ENCODE measurements at places on chromosomes 12 and 14. TPM values are rescaled to one million over a fixed set of nuclear protein-coding genes. Genes with fewer than 3 reads are reported as not detected.

The GSKIP gene
- total RNA-seq, result 25.1 TPM

The GLT1D1 gene
- 2.2 TPM for total RNA-seq

The B3GNT4 gene
- 0.59 TPM for total RNA-seq

The DEGS2 gene
- total RNA-seq, result 7.4 TPM

The CCDC88C gene
- total RNA-seq, result 16.5 TPM

DNA sequence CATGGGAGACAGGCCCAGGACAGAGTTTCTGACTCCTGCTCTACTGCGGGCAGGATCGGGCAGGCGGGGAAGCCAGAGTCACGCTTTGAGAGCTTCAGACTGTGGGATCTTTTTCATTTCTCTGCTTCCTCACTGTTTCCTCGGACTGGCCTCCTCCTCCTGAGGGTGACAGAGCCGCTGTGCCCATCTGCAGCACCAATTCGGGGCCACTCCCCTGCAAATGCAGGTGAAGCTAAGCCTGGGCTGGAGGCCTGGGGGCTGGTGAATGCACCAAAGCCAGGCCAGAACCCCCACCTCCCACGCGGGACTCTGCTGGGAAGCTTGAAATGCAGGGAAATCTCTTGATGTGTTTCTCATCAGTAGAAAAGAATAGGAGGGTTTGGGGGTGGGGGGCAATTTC lies 77.5 kb downstream of the FOXN3 start:
- DNase-seq, result no peak

GRCh38 chr12:50488801-50489200 lies 16.0 kb upstream of the DIP2B start:
- DNase-seq, result no peak

DNA sequence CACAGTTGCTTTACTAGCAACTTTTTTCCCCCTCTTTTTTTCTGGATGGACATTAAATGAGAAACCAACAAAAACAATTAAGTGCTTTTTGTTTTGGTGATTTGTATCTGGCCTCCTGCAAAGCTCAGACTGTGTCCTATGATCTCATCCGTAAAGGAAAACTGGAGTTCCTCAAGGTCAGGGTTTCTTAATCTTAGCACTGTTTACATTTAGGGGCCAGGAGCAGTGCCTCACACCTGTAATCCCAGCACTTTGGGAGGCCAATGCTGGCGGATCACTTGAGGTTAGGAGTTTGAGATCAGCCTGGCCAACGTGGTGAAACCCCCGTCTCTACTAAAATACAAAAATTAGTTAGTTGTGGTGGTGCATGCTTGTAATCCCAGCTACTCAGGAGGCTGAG lies 28.0 kb downstream of the ENTPD5 start:
- DNase-seq, result no peak

DNA sequence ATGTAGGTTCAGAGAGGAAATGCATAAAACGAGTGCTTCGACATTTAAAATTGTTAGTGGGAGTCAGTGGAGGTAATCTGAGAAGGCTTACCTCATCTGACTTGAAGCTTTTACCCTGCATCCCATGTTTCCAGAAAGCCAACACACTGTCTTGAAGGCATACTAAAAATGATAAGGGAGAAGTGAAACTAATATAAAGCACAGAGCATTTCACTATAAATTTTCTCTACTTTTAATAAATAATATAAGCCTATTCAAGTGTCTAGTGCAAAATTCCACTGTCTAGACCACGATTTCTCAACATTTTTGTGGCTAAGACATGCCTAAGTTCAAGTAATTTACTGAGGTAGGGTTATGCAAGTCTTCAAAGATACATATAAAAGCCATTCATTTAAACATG lies 29.1 kb upstream of the CDKL1 start:
- DNase-seq, result no peak

DNA sequence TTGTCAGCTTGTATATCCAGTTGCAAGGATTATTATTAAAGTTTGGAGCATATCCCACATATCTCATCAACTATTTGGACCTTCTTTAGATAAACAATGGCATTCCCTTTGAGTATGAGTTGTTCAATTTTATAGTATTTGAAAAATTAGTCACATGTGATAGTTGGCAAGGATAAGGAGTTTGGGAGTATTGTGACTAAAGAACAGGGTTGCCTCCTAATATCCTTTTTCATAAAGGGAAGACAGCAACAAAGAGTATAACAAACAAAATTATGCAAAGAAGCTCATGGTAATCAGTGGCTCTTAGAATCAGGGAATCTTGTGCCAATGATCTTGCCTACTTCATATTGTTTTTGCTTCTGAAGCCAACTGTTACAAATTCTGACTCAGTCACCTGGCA lies 31.2 kb upstream of the KCNH5 start:
- no peak for DNase-seq

Data from skin of body (tissue), 3 donors.